T-cell (primary cell): ENCODE measurements at places on chromosomes 16 and 17. TPM values are rescaled to one million over a fixed set of nuclear protein-coding genes. Genes with fewer than 3 reads are reported as not detected.

The HSPB9 gene
- total RNA-seq, result not detected

The ANKRD13B gene
- total RNA-seq, result 1.7 TPM

The NOD2 gene
- total RNA-seq, result 7.6 TPM

The PIRT gene
- not detected for total RNA-seq

The ANKFN1 gene
- not detected for total RNA-seq

The TBC1D28 gene
- total RNA-seq, result not detected

The CEP131 gene
- 14.1 TPM for total RNA-seq

The CYLD gene
- 294 TPM for total RNA-seq

The DRC3 gene
- total RNA-seq, result not detected

The KCNAB3 gene
- total RNA-seq, result 10.0 TPM

The SCGB1C2 gene
- not detected for total RNA-seq

The SYNGR3 gene
- total RNA-seq, result 1.2 TPM

The RNF222 gene
- total RNA-seq, result 1.0 TPM

The SLC5A10 gene
- total RNA-seq, result not detected

The FAAP100 gene
- total RNA-seq, result 31.7 TPM

The KRTAP1-5 gene
- total RNA-seq, result not detected

The NAA38 gene
- 27.5 TPM for total RNA-seq

The ZNF652 gene
- 61.0 TPM for total RNA-seq
